ENCODE measurements at places on chromosomes 3 and 15.

GRCh38 chr3:63979093-63979885 lies 44.0 kb downstream of the PSMD6 start:
- no peak for DNase-seq

DNA sequence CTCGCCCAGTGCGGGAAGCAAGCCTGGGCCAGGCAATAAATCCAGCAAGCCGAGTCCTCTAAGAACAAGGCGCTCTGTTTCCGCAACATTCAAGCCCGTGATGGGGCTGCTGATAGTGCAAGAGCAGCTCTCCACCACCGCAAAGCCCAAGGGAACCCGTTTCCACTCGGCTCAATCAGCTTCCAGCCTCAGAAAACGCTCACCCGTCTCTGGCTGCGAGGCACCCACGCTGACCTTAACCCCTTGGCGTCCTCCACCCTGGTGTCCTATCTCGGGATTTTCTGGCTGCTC lies 17.8 kb downstream of the SPATA12 start:
- peak; percentile 27 for DNase-seq

GRCh38 chr15:60814062-60814461 lies 335.1 kb upstream of the ICE2 start:
- DNase-seq, result no peak

DNA sequence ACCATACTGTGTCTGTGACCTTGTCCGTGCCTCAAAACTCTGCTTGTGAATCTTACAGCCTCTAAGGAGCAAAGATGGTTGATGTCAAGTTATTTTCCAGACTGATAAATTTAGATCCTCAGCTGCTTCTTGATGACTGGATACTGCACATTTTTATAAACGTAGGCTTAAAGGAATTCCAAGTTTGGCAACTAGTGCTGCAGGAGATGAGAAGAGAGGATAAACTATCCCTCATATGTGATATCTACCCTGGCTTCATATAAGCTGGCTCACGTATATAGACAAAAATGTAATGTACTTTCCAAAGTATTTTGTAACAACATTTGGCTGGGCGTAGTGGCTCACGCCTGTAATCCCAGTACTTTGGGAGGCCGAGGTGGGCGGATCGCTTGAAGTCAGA lies 89.6 kb downstream of the GMPS start:
- no peak for DNase-seq

GRCh38 chr15:44500555-44500954 lies 36.4 kb upstream of the EIF3J start:
- no peak for DNase-seq

DNA sequence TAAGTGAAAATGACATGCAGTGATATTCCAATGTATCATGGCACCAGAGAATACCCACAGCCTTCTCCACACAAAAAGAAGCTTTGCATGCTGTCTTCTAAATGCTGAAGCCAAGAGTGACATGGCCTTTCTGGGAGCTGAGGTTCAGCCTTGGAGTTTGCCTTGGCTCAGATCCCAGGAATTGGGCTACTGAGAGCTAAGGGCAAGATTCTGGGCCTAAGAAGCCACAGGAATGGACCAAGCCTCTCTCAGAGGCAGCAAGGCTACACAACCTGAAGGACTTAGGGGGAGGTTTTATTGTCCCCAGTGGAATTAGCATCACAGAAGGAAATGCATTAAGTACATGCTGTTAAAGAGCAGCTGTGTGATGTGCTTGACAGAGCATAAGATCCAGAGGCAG lies 1078.5 kb downstream of the TUSC7 start:
- no peak for DNase-seq

DNA sequence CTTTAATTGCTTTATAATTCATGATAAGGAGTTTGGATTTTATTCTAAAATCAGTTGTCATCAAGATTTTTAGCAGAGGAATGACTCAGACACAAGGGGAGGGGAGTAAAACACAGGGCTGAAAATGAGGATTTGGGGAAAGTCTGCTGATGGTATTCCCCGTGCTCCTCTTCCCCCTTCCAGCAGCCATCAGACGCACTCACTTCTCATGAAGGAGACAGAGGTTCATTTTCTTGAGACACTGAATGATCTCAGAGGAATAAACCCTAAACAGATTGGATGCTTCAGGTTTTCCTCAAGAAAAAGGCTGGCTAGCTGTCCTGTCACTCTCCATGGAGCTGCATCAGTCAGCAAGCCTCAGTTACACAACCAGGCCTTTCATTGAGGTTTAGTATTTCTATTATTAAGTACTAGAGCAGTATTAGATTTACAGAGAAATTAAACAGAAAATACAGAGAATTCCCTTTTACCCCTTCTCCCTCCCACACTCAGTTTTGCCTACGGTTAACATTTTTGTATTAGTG lies 166.4 kb downstream of the C3orf70 start:
- no peak for DNase-seq

DNA sequence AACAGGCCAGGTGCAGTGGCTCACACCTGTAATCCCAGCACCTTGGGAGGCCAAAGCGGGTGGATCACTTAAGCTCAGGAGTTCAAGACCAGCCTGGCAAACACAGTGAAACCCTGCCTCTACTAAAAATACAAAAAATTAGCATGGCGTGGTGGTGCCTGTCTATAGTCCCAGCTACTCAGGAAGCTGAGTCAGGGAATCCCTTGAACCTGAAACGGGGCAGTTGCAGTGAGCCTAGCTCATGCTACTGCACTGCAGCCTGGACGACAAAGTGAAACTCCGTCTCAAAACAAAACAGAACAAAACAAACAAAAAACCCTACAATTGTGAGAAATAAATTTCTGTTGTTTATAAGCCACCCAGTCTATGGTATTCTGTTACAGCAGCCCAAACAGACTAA lies 94.7 kb downstream of the PIK3CB start:
- no peak for DNase-seq

GRCh38 chr3:38711321-38711720 lies 61.8 kb upstream of the SCN5A start:
- no peak for DNase-seq
